Cerebellum (tissue), 4 donors: ENCODE measurements at places on chromosomes 7 and 10. TPM values are rescaled to one million over a fixed set of nuclear protein-coding genes. Genes with fewer than 3 reads are reported as not detected.

Gene OR2A5
- not detected for total RNA-seq

Gene EMX2
- total RNA-seq: 0.09 TPM

Gene PON1
- total RNA-seq: not detected

DNA sequence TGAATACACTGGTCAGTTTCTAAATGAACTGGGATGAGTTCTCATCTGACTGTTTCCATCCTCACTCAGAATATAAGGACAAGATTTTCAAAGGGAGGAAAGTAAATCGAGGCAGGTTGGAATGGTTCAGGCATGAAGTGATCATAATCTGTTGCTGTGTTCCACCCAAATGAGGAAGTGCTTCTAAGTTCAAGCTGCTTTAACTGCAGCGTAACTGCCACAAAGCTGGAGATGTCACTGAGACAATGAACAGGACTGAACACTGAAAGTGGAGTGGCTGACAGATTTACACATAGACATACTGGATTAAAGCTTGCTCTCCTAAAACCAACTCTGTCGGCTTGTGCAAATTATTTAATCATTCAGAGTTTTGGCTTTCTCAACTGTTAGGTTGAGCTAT, 66.6 kb downstream of the GPR37 start:
- DNase-seq: no peak

DNA sequence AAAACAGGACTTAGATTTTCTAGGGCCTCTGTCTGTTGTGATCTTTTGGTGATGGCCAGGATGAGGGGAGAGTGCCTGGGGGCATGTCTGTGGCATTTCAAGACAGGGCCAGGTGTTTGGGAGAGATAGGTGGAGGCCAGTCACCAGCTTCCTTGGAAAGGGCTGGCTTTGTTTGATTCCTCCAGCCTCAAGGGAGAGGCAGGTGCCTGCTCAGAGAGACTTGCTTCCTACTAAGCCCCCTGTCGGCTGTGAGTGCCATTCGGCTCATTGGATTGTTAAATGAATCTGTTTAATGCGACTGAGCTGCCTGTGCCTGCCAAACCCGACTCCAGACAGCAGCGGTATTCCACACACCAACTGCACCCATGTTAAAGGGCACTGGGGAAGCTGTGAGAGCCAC, 304.1 kb upstream of the COBL start:
- DNase-seq: no peak

DNA sequence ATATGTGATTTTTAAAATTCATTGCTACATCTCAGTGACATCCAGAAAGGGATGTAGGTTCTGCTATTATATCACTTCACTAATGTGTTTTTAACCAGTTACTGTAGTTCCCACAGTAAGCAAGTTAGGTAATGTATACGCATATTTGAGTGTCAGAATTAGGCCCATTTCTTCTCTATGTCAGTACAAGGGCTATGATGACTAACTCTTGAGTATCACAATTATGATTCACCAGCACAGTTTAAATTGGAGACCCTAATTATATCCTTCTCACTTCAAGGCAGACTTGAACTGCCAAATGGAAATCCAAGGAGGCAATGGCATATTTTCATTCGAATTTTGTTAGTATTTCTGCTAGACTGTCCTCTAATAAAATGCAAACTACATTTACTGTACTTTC, 23.6 kb downstream of the BZW2 start:
- no peak for DNase-seq

DNA sequence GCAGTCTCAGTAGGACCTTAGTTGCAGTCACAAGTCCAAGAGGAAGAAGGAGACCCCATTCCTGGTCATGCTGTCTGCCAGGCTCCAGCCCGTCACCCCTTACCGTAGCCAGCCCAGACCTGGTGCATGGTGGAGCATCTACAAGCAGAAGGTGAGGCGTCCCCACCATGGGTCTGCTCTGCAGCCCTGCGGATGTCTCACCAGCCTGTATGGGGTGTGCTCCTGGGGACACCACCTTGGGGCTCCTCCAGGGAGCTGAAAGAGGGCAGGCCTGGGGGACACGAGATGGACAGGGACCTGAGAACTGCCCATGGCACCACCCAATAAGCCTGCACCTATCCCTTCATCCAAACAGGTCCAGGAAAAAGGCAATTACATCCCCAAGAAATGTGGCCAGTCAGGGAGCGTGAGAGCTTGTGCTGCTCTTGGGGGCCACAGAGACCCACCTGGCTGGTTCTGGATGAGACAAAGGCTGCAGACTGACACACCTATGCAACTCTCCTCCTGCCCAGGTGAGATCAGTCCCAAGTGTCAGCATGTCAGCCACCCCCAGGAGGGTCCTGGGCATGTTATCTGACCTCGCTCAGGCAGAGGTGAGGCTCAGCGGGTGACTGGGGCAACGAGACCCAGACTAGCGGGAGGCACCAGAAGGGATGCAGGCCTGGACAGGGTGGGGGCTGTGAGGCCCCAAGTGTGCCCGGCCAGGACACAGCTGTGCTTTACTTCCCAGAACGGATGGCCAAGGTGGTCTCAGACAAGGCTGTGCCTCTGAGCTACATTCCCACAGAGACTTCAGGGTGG, 84.5 kb upstream of the RET start:
- DNase-seq: no peak

GRCh38 chr10:132110111-132110521, 44.4 kb downstream of the JAKMIP3 start:
- DNase-seq: no peak

DNA sequence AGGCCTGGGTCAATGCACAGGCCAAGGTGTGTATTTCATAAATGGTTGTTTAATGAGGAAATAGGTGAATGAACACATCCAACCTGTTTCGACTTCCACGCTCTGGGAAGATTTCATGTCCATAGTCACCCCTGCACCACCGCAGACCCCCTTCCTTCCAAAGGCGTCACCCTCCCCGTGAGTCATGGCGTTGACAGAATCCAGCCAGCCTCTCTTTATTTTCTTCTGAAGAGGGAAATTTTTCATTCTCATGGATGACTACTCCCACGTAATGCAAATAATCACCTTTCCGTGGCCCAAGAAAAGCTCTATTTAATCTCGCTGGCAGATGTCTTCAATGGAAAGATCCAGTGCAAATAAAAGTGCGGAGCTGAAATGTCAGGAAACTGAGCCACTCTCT, 75.3 kb upstream of the FOXK1 start:
- DNase-seq: no peak

- DNase-seq: no peak
These were observed 81.8 kb downstream of the ADRA2A start for GRCh38 chr10:111158595-111158994.

DNA sequence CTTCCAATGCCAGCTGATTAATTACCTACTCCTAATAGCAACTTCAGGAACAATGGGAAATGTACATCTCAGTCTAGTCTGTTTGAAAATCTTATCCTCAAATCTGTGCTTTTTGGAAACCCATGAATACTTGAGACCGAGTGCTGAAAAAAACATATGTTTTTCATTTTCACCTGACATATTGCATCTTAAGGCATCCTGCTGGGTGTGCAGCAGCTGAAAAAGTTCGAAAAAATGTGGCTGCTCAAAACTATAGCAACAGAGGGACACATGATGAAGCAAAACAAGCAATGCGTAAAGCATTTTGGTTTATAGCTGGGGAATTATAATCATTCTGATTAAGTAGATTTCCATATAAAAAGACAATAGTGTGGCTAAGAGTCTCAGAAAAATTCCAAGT, 218.0 kb downstream of the CREB5 start:
- no peak for DNase-seq

- DNase-seq: no peak
These were observed 19.5 kb upstream of the KCTD7 start for GRCh38 chr7:66609176-66609575.
